NCI-H1105 (cell line): ENCODE measurements at places on chromosomes 7 and 10.

DNA sequence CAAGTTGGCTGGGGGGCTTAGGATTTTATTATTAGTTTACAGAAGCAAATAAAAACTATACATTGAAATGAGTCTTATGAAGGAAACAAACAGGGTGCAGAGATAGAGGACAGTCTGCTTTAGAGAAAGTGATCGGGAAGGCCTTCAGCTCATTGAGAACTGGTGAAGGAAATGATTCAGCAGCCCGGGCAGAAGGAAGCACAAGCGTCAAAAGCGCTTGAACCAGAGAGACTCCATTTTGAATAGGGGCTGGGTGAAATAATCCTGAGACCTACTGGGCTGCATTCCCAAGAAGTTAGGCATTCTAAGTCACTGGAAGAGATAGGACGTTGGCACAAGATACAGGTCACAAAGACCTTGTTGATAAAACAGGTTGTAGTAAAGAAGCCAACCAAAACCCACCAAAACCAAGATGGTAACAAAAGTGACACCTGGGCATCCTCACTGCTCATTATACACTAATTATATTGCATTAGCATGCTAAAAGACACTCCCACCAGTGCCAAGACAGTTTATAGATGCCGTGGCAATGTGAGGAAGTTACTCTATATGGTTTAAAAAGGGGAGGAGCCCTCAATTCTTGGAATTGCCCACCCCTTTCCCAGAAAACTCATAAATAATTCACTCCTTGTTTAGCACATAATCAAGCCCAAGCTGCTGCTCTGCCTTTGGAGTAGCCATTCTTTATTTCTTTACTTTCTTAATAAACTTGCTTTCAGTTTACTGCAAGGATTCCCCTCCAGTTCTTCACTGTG, 83.1 kb upstream of the MPP7 start:
- DNase-seq, result no peak

- DNase-seq, result no peak
Observed at GRCh38 chr7:95904099-95904498, 131.7 kb downstream of the DYNC1I1 start.

DNA sequence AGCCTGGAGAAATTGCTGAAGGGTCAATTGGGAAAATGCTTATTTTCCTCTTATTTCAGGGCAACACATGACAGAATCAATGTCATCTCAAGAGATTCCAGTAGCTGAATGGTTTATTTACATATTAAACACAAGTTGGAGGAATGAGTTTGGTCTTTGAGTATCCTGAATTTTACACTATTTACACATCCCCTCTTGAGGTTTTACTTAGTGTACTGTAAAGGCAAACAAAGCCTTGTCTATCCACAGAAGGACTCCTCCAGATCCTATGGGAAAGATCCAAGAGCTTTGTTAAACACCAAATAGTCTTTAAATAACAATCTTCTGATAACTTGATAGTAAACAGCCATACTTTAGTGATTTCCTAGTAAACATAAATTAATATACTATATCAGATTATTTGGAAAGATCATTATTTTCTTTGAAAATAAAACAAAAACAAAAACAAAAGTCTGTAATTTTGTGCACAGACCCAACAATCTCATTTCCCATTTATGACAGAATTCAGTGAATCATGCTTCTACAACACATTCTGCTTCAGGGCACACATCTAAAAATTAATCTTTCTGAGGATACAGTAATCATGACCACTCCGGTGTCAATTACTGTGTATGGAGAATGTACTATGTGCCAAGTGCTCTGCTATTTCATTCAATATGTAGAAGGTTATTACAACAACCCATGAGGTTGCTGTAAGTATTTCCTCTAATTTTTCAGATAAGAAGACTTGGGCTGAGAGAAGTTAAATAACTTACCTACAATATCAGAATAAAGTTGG, 575.0 kb upstream of the LRRTM3 start:
- no peak for DNase-seq

DNA sequence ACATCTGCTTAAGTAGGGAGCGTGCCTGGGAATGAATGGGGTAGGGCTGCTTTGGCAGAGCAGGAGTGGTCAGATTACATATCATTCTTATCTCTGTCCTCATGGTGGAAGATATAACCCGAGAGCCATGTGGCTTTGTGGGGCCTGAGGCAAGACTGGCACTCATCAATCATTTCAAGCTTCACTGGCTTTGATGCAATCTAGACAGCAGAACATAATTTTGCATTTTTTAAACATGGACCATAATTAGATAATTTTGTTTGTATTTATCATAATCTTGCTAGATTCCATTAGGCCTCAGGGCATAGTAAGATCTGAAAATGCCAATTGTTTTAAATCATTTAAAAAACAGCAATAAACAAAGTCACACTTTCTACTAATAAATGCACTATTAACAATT, 480.3 kb downstream of the NXPH1 start:
- no peak for DNase-seq

- DNase-seq, result no peak
Observed at GRCh38 chr7:151558575-151558974, 38.9 kb upstream of the RHEB start.

GRCh38 chr10:13382703-13383398, 34.8 kb upstream of the SEPHS1 start:
- no peak for DNase-seq
